Prostate gland (tissue), 2 donors: ENCODE measurements at places on chromosomes 3 and 15.

GRCh38 chr15:98382139-98382538, 266.2 kb upstream of the IGF1R start:
- DNase-seq = no peak
- no peaks in the 10 kb centered on the region for H3K27me3 ChIP-seq
- H3K4me3 ChIP-seq = no peak overlapping the region
- no peaks in the 10 kb centered on the region for H3K4me1 ChIP-seq
- H3K27ac ChIP-seq = no peak overlapping the region
- no peaks in the 10 kb centered on the region for H3K36me3 ChIP-seq

- DNase-seq = no peak
- H3K36me3 ChIP-seq = no peaks in the 10 kb centered on the region
- no peaks in the 10 kb centered on the region for H3K27me3 ChIP-seq
- no peak overlapping the region for H3K27ac ChIP-seq
- H3K4me3 ChIP-seq = no peak overlapping the region
Measured at GRCh38 chr3:122674339-122674738, 6.3 kb upstream of the PARP14 start.

GRCh38 chr3:122523317-122523716, 8.6 kb upstream of the KPNA1 start:
- no peak overlapping the region for H3K27ac ChIP-seq
- H3K27me3 ChIP-seq = no peaks in the 10 kb centered on the region
- no peaks in the 10 kb centered on the region for H3K36me3 ChIP-seq
- no peaks in the 10 kb centered on the region for H3K4me1 ChIP-seq

DNA sequence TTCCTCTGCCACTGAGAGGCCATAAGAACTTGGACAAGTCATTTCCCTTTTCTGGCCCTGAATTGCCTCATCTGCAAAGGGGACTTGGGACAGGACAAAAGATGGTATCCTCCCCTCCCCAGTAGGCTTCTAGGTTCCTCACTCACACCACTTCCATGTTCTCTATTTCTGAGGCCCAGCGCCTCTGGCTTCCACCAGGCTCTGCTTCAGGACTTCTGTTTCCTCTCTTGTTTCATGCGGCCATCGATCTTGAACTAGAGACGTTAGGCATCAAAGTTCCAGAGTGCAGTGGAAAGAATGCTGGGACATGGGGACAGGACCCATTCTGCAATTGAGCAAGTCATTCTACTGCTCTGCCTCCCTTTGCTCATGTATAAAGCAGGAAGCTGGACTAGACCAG, 1.7 kb downstream of the TM4SF4 start:
- no peak for DNase-seq
- no peaks in the 10 kb centered on the region for H3K27me3 ChIP-seq
- no peaks in the 10 kb centered on the region for H3K4me1 ChIP-seq
- no peaks in the 10 kb centered on the region for H3K36me3 ChIP-seq
- H3K27ac ChIP-seq = no peak overlapping the region

GRCh38 chr3:61903931-61904657, 342.7 kb downstream of the PTPRG start:
- no peak overlapping the region for H3K4me3 ChIP-seq
- H3K36me3 ChIP-seq = no peaks in the 10 kb centered on the region

GRCh38 chr15:69898243-69898642, 199.5 kb downstream of the TLE3 start:
- H3K4me1 ChIP-seq = no peaks in the 10 kb centered on the region
- no peak overlapping the region for H3K27ac ChIP-seq
- H3K4me3 ChIP-seq = no peak overlapping the region
- H3K36me3 ChIP-seq = no peaks in the 10 kb centered on the region
